ENCODE measurements at places on chromosomes 6 and 20.

- DNase-seq, result no peak
Measured at GRCh38 chr20:32983459-32984112, 20.6 kb downstream of the SUN5 start.

DNA sequence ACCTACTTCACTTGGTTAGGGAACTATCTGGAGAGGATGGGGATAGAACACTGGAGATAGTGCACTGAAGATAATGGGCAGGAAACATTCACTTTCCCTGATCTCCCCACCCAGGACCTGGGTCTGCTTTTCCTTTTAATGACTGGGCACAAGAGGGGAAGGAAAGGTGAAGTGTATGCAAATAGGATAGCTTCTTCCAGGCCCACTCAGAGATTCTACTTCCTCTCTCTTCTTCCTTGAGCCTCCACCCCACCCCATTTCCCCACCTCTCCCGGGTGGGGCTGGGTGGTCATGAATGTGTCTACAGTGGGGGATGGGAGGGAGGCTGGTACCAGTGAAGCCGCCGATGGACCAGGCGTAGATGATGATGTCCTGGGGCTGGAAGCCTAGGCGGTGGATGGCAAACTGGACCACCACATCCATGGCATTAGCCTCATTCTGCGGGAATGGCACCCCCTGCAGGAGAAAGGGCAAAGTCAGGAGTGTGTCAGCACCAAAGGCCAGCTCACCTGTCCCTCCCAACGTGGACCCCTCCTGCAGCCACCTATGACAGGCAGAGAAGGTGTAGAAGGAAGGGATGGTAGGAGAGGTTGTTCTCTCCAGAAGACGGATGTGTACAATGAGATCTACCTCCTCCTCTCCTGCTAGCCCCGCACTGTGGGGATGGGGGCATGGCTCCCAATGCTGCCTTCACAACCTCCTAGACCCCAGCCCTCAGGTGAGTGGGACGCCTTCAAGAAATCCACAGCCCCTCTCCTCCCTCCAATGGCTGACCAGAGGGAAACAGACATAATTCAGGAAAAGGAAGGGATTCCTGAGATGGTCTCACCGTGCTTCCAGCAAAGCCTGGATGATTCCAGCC lies 8.6 kb upstream of the LY6G5C start:
- no peak for DNase-seq

DNA sequence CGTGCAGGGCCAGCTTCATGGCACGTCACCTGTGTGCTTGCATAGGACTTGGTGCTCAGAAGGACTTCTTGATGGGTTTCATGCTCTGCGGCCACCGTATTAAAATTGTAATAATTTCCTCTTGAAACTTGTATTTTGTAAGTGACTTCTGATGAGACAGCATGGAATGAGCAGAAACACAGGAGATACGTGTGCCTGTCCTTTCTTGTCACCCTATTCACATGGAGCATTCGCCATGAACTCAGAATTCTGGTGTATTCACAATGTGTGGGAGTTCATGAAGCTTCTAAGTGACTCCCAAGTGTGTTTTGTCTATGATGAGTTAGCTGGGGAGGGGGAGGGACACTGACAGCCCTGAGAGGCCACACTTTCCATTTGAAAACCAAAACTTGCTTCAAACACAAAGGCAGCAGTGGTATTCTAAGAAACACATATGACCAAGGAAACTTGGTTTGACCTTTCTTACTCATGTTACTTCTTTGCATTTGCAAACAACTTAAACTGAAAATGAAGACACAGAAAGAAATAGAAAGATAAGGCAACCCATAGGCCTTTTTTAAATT lies 92.1 kb upstream of the NEDD9 start:
- DNase-seq, result no peak

DNA sequence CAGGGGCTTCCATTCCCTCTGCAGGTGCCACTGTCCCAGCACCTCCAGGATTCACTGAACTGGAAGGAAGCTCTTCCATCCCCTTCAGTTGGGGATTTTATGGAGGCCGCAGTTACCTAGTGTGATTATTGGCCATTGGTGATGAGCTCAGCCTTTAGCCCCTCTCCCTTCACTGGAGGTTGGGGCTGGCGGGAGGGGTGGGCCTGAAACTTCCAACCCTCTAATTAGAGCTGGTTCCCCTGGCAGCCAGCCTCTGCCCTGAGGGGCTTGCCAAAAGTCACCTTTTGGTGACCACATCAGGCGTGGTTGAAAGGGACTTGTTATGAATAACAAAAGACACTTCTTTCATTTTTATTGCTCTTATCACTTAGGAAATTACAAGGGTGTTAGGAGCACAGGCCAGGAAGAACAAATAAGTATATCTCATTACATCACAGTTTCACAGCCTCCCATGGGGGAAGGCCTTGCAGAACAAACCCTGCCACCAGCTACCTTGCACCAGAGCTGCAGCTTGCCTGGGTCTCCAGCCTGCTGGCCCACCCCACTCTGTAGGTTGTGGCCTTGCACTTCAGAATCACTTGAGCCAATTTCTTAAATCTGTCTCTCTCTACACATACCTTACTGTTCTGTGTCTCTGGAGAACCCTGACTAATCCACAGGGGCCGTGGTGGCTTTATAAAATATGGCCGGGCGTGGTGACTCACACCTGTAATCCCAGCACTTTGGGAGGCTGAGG lies 5.0 kb downstream of the PYGB start:
- DNase-seq, result no peak

DNA sequence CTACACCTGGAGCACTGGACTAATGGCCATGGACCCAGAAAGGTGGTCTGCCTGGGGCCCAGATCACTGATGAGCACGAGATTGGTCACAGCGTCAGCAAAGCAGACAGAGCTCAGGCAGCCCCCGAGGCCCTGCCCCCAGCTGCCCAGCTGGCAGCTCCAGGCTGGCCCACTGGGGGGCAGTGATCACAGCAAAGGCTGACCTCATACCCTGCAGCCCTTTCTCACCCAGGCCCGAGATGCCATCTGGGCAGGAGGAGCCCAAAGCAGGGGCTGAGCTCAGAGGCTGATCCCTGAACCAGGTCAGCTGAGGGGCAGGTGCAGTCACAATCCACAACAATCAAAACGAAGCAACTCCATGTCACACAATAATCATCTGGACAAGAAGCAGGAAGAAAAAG lies 4.1 kb downstream of the MAP1LC3A start:
- DNase-seq, result peak; percentile 47

DNA sequence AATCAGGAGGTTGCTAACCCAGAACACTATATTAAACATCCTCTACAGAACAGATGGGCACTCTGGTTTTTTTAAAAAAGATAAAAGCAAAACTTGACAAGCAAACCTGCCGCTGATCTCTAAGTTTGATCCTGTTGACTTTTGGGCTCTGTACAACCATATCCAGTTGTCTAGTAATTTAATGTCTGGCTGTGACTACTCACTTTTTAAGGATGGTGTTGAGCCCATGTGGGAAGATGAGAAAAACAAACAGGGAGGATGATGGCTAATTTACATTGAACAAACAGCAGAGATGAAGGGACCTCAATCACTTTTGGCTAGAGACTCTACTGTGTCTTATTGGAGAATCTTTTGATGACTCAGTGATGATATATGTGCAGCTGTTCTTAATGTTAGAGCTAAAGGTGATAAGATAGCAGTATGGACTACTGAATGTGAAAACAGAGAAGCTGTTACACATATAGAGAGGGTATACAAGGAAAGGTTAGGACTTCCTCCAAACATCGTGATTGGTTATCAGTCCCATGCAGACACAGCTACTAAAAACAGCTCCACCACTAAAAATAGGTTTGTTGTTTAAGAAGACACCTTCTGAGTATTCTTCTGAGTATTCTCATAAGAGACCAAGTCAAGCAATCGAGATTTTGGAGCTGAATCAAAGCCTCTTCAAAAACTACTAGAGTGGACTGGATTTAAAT lies 201.2 kb upstream of the SHLD1 start:
- DNase-seq, result peak; percentile 79

- no peak for DNase-seq
Measured at GRCh38 chr6:159068904-159069578, 24.2 kb upstream of the TAGAP start.

- no peak for DNase-seq
Measured at GRCh38 chr20:58111310-58112016, 117.0 kb downstream of the ANKRD60 start.

GRCh38 chr20:10465135-10465534 lies 30.0 kb downstream of the SLX4IP start:
- DNase-seq, result no peak

DNA sequence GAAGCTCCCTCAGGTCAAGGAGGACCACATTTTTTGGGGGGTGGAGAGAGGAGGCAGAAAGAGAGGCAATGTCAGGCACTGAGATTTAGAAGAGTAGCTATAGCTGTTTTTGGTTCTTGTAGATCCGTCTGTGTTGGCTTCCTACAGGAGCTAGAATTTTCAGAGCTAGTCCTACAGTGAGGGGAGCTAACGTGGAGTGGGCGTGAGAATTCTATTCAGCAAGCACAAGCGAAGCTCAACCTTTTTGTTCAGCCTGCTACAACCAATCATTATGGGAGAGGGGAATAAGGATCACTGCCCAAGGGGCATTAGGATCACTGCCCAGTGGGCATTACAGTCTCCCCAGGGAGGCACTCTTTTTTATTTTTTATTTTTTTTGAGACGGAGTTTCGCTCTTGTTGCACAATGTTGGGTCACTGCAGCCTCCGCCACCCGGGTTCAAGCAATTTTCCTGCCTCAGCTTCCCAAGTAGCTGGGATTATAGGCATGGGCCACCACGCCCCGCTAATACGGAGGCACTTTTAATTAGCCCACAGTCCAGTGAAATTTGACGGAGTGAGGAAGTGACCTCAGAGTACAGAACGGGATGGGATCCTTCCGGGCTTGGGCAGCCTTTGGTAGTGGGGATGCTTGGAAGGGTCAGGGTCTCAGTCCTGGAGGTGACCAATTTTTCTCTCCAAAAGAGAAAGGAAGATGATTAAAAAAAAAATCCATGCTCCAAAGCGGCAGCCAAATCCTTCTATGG lies 1.1 kb upstream of the PANK2 start:
- no peak for DNase-seq

GRCh38 chr6:105424175-105424783 lies 21.4 kb upstream of the PREP start:
- peak; percentile 67 for DNase-seq

DNA sequence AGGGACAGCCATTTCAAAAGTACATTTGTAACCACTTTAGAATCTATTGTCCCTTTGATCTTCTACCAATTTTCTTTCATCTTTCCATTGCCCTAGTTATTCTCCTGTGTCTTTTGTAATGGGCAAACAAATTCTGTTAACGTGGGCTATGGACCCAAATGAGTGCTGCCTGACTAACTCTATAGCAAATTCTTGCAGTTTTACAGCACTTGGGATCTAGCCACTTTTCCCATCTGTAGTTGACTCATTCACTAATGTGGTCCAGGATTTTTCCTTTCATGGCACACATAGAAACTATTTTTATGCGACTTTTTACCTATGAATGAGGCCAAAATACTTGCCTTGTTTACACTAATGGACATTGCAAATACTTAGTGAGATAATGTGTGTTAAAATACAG lies 52.0 kb downstream of the GRIK2 start:
- no peak for DNase-seq

- DNase-seq, result no peak
Measured at GRCh38 chr6:85867595-85867994, 224.9 kb upstream of the SYNCRIP start.

All from NCI-H524 (cell line).